ENCODE measurements at places on chromosomes 6 and 20.

- no peak for DNase-seq
These were observed 167.6 kb downstream of the TFAP2B start for GRCh38 chr6:50986319-50986718.

DNA sequence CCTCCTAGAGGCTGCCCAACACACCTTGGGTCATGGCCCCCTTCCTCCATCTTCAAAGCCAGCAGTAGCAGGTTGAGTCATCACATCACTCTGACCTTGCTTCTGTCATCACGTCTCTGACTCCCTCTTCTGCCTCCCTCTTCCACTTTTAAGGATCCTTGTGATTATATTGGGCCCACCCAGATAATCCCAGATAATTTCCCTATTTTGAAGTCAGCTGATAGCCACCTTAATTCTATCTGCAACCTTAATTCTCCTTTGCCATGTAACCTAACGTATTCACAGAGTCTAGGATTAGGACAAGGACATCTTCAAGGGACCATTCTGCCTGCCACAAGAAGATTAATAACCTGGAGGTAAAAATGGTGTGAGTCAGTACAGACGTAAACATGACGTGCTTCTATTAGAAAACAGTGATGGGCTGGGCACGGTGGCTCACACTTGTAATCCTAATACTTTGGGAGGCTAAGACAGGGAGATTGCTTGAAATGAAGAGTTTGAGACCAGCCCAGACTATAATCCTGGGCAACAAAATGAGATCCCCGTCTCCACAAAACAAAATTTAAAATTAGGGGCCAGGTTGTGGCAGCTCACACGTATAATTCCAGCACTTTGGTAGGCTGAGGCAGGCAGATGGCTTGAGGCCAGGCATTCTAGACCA is 3.3 kb downstream of the ZSWIM3 start:
- no peak for DNase-seq

- no peak for DNase-seq
These were observed 11.8 kb downstream of the TOX2 start for GRCh38 chr20:43926287-43927050.

DNA sequence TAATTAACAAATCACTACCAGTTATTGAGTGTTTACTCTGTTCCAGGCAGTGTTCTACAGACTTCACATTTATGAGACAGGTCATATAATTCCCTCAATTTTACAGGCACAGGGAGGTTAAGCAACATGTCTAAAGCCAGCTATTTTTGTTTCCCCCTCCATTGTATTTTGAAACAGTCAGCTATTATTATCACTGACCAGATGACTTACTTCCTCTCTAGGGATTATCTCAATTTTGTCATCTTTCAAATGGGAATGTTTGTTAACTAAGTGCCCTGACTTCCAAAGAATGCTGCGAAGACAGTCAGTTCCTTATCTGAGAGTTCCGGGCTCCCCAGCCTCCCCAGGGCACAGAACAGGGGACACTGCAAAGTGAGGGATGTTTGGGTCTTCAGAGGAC is 5.6 kb upstream of the CNPY3 start:
- DNase-seq = no peak

- no peak for DNase-seq
These were observed 1.4 kb downstream of the FBXL4 start for GRCh38 chr6:98946266-98946878.

DNA sequence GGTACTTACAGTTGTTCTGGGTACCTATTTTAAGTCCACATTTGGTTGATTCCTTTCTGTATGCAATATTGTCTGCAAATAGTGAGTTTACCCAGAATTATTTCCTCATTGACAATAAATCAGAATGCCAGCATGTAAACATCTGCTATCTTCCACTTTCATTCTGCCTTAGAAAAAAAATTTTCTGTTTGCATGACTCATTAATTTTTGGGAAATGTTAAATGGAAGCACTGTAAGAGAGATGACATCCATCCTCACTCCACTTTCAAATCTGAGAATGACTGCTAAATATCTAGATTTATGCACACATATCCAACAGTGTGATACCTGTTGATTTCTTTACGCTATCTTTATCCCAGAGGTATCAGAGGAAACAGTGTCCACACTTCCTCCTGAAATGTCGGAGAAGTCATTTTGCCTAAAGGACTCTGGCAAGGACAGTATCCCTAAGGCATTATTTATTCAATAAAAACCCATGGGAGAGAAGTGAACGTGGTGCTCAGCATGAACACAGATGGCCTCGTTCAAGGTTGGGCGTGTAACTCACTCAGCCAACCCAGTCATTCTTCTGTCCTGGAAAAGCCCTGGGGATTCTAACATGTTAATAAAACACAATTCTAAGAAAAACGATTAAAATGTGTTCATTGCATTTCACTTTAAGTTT is 780.9 kb downstream of the QKI start:
- no peak for DNase-seq

DNA sequence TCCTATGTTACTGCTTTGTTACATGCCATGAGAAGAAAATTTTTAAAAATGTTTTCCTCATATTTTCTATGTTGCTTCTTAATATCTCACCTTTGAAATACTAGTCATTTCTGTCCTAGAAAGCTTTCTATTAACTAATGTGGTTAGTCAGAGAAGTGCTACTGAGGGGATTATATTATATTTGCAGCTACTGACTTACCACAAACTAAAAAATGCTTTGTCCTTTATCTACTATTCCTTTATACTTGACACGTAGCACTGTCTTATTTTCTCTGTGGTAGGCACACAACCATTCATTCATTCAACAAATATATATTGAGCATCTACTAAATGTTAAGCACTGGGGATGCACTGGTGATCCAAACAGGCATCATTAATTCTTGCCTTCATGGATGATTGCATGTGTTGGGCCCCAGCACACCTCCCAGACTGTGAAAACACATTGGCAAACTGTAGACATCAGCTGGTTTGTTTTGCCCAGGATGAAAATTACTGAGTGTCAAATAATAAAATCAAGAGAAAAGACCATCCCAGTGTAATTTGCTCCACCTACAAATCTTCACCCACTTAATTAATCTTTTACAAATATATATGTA is 10.7 kb upstream of the MLIP start:
- DNase-seq = no peak

GRCh38 chr20:571754-572441 is 28.3 kb upstream of the CSNK2A1 start:
- DNase-seq = no peak

- DNase-seq = no peak
These were observed 236.0 kb upstream of the JAG1 start for GRCh38 chr20:10909803-10910202.

DNA sequence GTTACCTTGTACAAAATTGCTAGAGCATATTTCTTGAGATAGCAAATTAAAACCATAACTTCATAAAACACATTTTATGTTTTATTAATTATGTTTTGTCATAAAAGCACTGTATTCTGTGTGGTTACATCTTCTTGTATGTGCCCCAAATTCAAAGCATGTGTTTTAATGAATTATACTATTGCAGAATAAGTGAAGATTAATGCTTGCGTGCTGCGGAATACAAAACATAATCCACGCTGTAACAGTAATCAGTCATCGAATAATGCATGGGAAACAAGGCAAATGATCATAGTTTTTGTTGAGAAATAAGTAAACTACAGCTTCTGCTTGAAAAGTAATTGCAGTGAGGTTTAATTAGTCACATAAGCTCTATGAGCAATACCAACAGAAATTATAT is 459.2 kb upstream of the SOX4 start:
- DNase-seq = no peak

DNA sequence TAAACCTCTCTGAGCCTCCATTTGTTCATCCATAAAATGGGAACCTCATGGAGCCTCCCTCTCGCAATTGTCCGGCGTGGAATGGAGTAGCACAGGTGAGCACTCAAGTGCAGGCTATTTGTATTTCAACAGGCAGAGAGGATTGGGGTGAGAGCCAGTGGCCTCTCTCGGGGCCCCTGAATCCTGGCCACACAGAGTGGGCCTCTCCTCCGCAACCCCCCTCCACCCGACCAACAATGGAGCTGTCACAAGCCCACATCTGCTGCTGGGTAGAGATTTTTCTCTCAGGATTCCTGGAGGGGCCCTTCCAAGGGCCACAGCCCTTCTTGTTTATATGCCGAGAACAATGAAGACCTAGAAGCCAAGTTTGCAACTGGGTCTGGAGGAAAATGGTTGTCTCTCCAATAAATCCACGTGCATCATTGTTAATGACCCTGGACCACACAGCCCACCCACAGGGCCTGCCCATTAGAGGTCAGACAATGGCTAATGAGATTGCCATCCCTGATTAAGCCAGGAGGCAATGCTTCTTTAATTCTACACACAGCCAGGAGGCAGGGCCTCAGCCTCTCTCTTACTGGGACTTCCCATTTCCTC is 233.0 kb downstream of the ANKRD60 start:
- DNase-seq = no peak

DNA sequence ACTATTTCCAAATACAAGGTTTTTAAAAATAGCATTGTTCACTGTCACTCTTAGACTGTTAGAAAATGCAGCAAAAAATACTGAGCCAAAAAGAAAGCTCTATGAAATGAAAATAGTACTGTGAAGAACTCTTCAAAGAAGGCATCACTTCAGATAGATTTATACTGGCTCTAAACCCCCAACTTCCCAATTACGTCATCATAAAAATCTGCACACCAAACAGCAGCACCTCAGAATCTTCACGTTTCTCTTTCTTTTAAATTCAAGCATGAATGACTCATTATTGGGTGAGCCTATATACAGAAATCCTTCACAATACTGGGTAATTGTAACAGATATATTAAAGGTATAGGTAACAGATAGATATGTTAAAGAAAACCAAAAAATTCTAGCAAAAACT is 208.4 kb upstream of the HTR1E start:
- DNase-seq = no peak

DNA sequence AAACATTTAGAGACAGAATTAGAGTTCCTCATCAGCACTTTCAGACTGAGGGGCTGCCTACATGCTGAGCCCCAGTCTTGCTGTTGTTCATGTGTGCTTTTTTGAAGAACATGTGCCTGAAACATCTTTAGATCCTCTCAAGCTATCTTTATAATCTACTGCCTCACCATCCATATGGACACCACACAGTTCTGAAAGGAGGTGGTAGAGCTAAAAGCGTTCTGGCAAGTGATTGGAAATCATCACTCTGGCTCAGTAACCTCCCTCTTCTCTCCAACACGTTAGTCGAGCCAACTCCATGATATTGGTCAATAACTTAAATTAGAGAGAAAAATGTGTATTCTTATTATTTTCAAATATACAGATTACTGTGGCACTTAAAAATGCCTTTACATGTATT is 40.6 kb downstream of the CLVS2 start:
- DNase-seq = no peak

- DNase-seq = no peak
These were observed 20.4 kb upstream of the DTNBP1 start for GRCh38 chr6:15682965-15683822.

- no peak for DNase-seq
These were observed 4.8 kb downstream of the GMNN start for GRCh38 chr6:24779416-24780016.

- no peak for DNase-seq
These were observed 6.9 kb downstream of the SNAP25 start for GRCh38 chr20:10225439-10226060.

DNA sequence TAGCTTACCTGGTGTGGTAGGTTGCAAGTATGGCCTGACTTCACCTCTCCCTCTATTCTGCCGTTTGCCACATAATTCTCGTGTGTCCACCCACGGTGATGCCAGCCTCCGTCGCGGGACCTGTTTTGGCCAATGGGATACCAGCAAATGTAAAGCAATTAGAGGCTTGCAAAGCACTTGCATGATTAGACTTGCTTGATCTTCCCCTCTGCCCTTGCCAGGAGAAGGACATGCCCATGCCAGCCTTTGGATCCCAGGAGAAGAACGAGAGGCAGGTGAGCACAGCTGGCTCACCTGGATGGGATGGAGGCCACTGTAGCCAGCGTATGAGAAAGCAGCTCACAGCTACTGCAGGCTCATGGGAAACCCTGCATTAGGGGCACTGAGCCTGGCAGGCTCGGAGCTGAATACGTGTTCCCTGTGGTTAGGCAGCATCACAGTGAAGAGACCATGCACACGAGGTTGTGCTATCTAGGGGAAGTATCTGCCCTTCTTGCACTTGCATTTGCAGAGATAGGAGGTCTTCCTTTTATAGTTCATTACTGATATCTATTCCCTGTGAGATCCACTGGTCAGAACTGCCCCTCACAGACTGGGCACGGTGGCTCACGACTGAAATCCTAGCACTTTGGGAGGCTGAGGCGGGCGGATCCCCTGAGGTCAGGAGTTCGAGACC is 62.4 kb downstream of the TMEM242 start:
- no peak for DNase-seq

- DNase-seq = no peak
These were observed 67.3 kb downstream of the ATP9A start for GRCh38 chr20:51700809-51701285.
